ENCODE measurements at places on chromosomes 5 and 9.

- no peak for DNase-seq
Observed at GRCh38 chr9:95078939-95079338, 238.6 kb downstream of the FANCC start.

DNA sequence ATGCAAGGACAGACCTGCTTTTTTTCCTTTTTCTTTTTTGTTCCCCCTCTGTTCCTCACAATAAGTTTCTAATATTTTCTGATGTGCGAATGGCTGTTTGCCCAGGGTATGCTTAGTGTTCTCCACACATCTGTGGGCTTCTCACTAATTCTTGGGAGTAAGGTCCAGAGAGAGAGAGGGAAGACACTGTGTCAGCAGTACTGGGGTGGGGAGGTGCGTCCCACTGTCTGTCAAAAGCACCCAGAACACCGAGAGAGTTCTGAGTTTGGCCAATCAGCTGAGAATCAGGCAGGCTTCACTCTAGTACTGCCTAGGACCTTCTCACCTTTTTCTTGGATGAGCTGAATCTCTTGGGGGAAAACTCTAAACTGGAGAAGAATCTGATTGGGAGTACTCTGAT, 61.8 kb downstream of the ELL2 start:
- DNase-seq = no peak

GRCh38 chr5:130350131-130350530, 445.9 kb downstream of the CHSY3 start:
- DNase-seq = no peak

- DNase-seq = no peak
Observed at GRCh38 chr9:112620388-112620787, 97.5 kb downstream of the INIP start.

GRCh38 chr5:150119421-150120061, 33.2 kb upstream of the CSF1R start:
- no peak for DNase-seq

DNA sequence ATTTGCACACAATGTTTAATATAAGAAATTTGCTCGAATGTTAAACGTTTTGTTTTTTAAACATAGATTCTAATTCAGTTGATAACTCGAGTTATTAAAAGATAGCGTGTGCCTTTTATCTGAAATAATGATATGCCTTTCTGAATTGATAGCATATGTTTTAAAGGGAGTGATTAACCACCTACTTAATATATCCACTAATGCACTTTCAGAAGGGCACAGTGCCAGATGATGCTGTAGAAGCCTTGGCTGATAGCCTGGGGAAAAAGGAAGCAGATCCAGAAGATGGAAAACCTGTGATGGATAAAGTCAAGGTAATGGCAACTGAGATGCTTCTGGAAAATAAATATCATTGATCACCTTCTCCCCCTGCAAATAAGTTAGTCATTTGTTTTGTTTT, 53.9 kb downstream of the ERAP1 start:
- no peak for DNase-seq

DNA sequence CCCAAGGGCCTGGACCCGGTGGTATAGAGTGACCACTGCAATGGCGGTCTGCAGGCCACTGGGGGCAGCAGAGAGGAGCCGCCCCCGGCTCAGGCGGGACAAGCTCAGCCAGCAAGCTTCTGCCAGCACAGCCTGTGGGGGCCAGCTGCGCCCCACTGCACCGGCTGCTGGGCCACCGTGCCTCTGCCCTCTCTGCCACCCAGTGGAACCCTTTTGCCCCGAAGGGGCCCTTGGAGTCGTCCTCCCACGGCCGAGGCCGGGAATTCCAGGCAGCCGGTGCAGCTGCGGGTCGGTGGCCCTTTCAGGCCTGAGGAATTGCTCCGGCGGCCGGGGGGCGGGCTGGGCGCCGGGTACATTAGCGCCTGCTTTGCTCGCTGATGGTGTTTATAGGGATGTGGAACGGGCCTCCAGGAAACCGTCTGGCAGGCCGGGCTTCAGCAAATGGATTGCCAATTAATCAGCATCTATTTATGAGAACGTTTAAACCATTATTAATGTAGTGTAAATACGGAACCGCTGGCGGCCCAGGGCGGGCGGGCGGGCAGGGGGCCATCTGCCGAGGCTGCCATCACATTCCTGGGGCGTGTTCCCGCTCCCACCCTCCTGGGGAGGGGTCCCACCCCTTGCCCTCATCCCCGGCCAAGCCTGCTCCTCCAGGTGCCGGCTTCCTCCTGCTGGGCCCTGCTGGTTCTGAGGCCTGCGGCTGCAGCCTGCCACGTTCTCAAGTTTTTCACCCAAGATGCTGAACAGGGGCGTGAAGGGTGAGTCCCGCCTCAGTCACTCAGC, 127.4 kb downstream of the BARX1 start:
- DNase-seq = no peak

DNA sequence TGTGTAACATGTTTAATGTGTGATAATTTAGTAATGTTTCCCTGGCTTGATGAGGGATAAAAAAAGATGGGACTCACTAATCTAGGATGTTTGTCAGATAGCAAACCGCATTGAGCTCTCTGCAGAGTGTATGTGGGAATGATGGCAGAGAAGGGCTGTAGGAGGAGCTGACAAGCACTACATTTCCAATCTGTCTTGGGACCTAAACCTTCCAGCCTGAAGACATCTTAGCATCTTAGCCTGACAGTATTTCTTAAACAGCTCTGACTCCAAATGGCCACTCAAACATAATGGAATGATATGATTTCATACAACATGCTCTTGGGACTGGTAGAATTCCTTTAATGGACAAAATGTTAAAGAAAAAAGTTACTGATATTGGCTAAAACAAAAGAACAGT, 116.7 kb downstream of the PPP2R2B start:
- DNase-seq = no peak

DNA sequence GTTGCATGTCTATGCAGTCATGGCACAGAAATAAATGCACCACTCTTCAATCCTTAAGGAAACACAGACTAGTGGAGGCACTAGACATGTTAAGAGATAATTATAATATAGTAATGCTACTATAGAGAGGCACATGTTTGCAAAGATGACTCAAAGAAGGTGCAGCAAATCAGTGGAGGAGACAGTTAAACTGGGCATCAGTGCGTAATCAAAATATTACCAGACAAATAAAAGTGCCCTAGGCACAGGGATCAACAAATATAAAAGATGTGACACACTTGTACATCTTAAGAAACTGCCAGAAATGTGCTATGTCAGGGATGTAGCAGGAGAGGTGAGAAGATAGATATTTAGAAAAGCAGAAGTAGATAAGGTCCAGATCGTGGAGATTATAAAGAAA, 642.1 kb downstream of the SLCO4C1 start:
- DNase-seq = no peak

DNA sequence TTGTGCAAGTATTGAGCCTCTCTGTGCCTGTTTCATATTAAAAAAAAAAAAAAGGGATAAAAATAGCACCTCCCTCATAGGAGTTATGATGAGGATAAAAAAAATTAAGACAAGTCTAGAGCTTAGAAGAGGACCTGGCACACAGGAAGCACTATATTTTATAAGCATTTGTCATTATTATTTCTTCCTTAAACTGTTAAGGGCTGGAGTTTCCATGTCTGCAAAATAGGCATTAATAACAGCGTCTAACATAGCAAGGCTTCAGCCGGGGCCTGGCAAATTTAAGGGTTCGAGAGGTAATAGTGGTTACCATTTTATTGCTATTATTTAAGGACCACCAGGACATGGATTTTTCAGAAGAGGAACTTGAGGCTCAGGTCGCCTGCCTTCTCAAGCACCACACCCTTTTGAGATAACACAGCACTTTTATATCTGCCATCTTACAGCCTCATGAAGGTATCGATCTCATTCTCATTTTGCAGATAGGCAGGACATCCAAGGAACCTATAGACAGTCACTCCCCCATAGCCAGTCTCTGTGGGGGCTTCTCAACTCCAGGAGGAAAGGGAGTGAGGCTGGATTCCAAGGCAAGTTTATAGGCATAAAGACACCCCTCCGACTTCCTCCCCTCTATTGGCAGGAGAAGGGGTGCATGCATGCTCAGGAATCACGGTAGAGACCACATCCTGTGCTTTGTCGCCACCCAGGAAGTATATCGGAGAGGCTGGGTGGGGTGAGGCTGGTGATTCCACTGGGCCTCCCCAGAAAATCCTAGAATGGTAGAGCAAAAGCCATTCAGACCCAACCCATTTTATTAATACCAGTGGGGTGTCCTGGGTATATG, 2.4 kb downstream of the ANXA6 start:
- no peak for DNase-seq

- no peak for DNase-seq
Observed at GRCh38 chr9:86825299-86825698, 122.0 kb downstream of the GAS1 start.

DNA sequence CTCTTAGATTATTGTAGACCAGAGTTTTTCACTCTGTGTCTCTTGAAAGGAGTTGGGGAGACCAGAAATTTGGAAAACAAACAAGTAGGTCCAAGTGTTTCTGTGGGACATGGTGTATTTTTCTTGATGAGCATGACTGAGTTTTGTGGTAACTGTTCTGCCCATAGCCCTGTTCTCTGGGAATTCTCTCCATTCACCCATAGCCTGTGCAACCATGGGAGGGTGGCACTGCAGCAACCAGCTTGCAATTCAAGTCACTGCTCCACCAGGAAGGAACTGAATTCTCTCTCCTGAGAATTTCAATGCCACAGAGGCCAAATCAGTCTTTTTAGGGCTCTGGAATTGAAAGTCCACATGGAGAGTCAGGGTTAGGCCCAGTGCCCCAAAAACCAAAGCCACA, 475.3 kb upstream of the TRPC7 start:
- no peak for DNase-seq

- DNase-seq = no peak
Observed at GRCh38 chr9:128919402-128920089, 1.2 kb upstream of the PHYHD1 start.

DNA sequence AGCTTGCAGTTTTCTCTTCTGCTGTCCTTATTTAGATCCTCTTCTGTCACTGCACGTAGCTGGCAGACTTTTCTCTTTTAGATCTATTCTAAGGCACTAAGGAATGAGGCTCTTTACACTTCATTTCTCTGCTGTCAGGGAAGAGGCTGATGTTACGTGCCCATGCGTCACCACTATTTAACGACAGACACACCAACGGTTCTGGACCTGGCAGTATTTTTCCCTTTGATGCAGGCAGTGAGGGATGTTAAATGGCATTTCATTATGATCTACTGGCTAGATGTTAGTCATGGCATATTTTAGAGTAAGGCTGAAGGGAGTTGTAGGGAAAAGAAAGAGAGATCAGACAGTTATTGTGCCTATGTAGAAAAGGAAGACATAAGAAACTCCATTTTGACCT, 8.2 kb upstream of the CRHBP start:
- DNase-seq = no peak

DNA sequence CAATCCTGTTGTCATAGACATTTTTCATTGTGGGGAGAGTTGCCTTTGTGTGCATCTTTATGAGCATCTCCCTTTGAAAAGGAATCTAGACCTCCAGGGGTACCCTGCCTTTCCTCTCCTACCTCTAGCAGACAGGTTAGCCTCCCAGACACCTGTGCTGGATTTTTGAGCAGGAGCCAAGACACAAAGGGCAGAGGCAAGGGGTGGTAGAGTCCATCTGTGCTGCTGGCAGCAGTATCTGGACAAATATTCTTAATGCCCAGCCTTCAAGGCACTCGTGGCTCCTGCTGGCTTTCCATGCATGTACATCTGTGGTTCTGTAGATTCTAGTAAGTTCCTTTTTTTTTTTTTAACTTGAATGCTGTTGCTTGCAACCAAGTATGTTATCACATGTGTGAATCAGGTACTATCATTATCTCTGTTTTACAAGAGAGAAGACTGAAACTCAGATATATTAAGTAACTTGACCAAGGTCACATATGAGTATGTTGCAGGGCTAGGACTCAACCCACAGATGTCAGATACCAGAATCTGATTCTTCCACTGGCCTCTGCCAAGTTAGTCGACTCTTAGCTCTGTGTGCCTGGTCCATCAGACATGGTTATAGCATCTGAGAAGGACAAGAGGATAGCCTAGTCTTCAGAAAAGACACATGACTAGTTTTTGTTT, 32.9 kb upstream of the GPR151 start:
- no peak for DNase-seq

GRCh38 chr5:72842816-72843215, 26.4 kb downstream of the TNPO1 start:
- no peak for DNase-seq

GRCh38 chr9:123656565-123656964, 273.4 kb downstream of the DENND1A start:
- DNase-seq = no peak

DNA sequence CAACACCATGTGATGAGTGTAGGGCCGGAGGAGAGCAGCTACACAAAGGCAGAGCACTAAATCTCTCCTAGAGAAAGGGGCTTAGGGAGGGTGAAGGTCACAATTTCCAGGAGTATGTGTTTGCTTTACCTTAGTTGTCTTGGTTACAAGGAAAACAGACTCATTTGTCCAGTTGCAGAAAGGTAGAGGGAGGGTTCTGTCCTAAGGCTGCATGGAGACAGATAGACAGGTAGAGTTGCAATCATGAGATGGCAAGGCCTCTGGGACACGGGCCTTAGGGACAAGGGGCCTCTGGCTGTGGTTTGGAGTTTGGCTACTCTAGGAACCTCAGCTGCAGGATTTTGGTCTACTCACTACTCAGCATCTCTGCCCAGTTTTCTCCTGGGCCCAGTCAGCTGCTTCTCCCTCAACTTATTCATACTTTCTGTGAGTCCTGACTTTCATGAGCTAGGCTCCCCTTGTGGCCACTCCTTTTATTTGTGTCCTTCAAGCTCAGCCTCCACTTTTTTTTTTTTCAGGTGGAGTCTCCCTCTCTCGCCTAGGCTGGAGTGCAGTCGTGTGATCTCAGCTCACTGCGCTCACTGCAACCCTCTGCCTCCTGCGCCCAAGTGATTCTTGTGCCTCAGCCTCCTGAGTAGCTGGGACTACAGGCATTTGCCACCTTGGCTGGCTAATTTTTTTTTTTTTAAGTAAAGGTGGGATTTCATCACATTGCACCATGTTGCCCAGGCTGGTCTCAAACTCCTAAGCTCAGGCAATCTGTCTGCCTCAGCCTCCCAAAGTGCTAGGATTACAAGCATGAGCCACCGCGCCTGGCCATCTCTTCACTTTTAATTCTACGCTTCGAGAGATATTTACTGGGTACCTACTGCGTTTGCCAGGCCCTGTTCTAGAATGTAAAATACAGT, 76.6 kb downstream of the PTPDC1 start:
- no peak for DNase-seq

DNA sequence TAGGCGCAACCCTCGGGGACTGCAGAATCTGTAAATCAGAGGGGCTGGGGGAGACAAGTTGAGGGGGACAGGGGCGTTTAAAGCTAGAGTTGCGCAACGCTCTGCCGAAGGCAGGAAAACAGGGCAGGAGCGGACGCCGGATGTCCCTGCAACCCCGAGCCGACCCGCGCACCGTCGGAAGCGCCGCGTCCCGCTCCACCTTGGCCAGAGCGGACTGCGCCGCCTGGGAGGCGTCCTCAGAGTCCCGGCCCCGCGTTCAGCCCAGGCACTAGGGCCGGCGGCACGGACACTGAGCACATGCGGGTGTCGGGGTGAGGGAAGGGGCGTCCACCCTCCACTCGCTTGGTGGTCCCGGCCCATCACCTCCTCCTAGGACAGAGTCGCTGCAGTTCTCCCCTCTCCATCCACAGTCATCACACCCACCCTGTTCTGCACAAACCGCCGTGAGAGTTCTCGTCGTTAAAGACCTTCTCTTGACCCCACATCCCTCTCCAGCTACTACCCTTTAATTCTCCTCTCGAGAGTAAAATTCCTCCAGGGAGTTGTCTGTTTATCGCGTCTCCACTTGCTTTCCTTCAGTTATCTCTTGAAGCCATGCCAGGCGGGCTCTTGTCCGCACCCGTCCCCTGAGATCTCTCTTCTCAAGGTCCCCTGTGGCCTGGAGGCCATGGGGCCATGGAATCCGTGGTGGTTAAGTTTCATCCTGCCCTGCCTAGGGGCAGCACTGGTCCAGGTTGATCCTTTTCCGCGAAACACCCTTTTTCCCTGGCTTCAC, 796 bp upstream of the PDLIM7 start:
- no peak for DNase-seq

All from stimulated activated CD8-positive, alpha-beta memory T cell treated with anti-CD3 and anti-CD28 coated beads, Interleukin-4, amount 100 ng/mL, for 4 hours (primary cell).